Endodermal cell (in vitro differentiated cells): ENCODE measurements at places on chromosomes 2 and 18. TPM values are rescaled to one million over a fixed set of nuclear protein-coding genes. Genes with fewer than 3 reads are reported as not detected.

The CXCR1 gene
- total RNA-seq, result not detected in 2 replicates

DNA sequence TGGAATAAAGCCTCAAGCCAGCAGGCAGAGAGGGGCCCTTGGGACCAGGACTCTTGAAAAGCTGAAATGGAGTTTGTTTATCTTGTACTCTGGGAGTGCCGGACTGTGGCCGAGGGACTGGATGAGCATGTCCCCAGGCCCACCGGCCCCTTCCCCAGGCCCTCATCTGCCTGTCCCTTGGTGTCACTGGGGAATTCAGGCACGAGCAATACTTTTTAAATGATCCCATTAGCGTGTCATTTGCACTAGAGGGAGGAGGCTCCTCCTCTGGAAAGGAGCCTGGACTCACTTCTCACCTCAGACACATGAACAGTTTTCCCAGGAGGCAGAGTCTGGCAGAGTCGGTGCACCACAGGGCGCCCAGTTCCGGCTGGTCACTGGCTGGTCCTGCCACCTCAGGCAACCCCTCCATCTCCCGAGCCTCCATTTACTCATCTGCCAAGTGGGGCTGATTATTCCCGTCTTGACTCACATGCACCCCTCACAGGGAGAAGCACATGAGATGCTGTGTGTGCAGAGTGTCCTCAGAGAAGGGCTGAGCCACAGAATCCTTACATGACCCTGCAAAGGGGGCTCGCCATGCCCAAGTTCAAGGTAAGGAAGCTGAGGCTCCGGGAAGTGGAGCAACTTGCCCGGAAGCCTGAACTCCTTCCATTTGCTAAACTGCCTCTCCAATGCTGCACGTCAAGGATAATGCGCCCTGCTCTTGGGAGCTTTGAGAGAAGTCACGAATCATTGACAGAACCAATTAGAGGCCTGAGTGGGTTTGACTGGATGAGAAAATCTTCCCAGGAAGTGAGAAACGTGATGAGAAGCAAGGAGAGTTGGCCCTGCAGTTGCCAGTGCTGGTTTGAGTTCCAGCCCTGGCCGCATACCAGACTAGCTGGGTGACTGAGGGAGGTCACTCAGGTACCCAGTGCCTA is 26.7 kb downstream of the CIB4 start:
- peaks cover 4% of the 10 kb centered on the region for H3K4me1 ChIP-seq
- no peaks in the 10 kb centered on the region for H3K36me3 ChIP-seq
- H3K4me3 ChIP-seq, result no peak overlapping the region
- peaks cover 18% of the 10 kb centered on the region for H3K27me3 ChIP-seq
- H3K27ac ChIP-seq, result no peak overlapping the region
- no peak for DNase-seq

The DHRS9 gene
- not detected in 3 replicates for total RNA-seq

The FAM237A gene
- not detected in 3 replicates for total RNA-seq

The SH3YL1 gene
- total RNA-seq, result 37.4 and 39.0 TPM in 2 replicates

- H3K36me3 ChIP-seq, result no peaks in the 10 kb centered on the region
- DNase-seq, result peak; percentile 92
- H3K4me1 ChIP-seq, result no peaks in the 10 kb centered on the region
- H3K27me3 ChIP-seq, result no peaks in the 10 kb centered on the region
- H3K27ac ChIP-seq, result no peak overlapping the region
Measured at GRCh38 chr18:51668101-51668500, 470.6 kb upstream of the MEX3C start.

The SRD5A2 gene
- total RNA-seq, result 0.05 TPM in 1 of 2 replicates, not detected in the other
